DMS153 (cell line): ENCODE measurements at places on chromosomes 12 and 14.

GRCh38 chr12:96350982-96351381 lies 49.3 kb downstream of the CDK17 start:
- DNase-seq = no peak

DNA sequence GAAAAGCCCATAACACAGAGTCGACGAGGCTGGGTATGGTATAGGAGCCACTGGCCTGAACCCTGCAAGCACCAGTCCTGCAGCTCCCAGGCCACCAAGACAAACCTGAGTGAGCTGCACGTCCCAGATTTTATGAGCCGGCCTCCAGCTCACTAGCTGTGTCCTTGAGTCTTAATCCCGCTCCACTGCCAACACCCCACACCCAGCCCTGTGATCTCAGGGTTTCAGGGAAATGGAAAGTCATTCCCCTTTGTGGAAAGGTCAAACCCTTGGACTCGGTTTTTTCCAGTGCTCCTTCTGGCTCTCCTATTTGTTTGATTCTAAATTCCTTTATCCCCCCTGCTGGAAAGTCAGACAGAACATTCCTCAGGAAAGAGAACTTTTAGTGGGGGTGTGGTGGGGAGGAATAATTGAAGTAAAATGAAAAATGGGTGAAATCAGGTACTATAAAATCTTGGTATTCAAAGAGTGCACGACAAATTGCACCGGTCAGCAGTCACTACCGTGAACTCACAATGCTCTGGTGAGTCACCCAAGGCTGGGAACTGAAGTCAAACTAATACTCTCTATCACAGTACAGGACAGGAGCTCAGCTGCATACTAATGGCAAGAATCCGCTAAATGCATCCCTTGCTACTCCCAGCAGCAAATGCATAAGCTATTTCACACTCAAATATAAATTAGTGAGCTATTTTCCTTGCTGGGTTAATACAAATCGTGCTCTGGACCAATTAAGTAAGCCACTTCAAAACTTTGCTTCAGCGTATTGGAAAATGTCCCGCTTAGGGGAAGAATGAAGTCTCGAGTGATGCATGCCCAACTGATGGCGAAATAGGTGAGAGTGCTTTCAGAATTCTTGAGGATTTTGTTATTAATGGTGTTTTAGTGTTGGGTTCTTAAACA lies 9.0 kb downstream of the PITPNM2 start:
- DNase-seq = no peak

DNA sequence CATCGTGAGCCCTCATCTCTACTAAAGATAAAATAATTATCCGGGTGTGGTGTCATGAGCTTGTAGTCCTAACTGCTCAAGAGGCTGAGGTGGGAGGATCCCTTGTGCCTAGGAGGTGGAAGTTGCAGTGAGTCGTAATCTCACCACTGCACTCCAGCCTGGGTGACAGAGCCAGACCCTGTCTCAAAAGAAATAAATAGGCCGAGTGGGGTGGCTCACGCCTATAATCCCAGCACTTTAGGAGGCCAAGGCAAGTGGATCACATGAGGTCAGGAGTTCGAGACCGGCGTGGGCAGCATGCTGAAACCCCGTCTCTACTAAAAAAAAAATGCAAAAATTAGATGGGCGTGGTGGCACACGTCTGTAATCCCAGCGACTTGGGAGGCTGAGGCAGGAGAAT lies 70.9 kb downstream of the RESF1 start:
- no peak for DNase-seq

GRCh38 chr12:12693111-12693671 lies 2.8 kb downstream of the GPR19 start:
- DNase-seq = no peak

GRCh38 chr12:88897723-88898122 lies 317.5 kb upstream of the KITLG start:
- DNase-seq = no peak

DNA sequence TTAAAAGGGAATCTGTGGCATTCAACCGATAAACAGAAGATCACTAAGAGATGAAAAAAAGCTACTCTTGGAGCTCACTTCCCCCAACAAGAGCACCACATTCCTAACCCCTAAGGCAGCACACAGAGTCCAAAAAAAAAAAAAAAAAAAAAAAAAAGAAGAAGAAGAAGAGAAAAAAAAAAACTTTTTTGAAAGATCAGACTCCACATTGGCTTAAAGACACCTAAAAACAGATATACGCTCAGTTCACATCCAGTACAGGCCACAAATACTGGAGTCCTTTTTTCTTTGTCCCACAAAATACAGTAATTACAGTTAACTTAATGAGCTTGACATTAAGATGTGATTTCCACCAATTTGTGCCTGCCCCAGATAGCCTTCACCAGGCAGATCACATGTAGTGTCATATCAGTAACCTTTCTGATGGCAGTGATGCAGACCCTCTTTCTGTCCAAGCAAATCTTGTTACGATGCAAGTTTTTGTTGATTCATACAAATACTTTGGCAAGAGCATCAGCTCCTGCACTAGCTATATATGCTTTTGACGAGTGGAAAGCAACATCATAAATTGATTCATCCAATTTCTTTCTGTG lies 20.7 kb downstream of the COCH start:
- no peak for DNase-seq
